ENCODE measurements at places on chromosomes 4 and X.

DNA sequence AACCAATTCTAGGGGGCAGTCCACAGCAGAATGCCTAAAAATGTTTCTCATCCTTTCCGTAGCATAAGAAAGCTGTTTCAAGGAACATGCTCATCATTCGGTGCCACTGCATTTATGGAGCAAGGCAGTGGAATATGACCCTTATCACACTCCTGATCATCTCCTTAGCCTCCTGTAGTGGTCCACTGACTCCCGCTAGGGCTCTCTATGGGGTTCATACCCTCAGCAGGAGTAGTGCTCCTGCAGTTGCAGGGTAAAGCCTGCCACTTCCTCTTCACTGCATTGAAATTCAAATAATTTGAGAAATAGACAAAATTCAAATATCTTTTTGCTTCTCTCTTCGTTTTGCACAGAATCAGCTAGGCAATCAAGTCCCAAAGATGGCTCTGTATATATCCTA lies 107.0 kb downstream of the NDST3 start:
- no peak for DNase-seq

- no peak for DNase-seq
These were observed 38.9 kb downstream of the STARD8 start for GRCh38 chrX:68686097-68686977.

DNA sequence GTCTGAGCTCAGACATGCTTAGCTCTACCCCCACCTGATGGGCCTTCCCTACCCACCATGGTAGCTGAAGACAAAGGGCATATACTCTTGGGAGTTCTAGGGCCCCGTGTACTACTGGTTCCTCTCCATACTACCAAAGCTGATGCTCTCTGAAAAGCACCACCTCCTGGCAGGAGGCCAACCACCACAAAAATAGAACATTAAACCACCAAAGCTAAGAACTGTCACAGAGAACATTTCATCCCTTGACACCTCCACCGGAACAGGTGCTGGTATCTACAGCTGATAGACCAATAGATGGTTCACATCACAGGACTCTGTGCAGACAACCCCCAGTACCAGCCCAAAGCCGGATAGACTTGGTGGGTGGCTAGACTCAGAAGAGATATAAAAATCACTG lies 13.4 kb downstream of the EDA2R start:
- no peak for DNase-seq

DNA sequence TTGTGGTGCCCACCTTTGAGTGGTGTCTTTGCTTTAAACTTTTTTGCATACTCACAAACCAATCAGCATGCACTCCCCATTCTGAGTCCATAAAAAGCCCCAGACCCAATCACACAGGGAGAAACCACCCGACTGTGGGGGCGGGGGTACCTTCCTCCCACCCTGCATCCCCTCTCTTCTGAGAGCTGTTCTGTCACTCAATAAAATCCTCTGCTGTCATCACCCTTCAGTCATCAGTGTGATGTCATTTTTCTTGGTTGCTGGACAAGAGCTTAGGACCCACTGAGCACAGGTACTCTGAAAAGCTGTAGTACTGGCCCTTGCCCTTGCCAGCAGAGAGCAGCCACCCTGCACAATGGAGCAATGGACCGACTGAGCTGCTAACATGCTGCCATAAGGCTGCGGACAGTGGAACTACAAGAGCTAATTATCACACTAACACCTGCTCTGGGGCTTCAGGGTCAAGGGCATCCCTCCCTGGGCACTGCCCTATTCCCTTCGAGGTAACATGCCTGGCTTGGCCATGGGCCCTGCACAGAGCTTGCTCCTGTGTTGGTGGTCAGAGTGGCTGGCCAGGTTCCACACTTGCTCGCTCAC lies 62.9 kb upstream of the PGRMC2 start:
- DNase-seq = no peak

DNA sequence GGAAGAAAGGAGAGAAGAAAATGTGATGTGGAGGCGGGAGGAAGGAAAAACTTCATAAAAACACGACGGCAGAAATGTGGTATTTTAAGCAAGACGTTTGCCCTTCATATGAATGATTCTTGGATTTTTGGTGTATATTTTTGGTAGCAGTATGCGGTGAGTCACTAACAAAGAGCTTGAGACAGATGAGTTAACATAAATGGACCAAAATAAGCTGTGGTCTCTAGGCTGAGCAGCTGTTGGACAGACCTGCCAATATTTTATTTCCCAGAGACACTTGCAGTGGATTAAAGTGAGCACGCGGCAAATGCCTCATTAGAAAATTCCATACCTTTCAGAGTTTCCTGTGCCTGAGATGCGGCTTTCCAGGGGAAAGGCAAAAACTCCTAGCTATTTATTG lies 43.1 kb upstream of the RPS6KA3 start:
- DNase-seq = no peak

GRCh38 chr4:38235354-38235753 lies 275.2 kb downstream of the PTTG2 start:
- DNase-seq = no peak

GRCh38 chrX:140765043-140765784 lies 55.7 kb downstream of the LINC00632 start:
- no peak for DNase-seq

DNA sequence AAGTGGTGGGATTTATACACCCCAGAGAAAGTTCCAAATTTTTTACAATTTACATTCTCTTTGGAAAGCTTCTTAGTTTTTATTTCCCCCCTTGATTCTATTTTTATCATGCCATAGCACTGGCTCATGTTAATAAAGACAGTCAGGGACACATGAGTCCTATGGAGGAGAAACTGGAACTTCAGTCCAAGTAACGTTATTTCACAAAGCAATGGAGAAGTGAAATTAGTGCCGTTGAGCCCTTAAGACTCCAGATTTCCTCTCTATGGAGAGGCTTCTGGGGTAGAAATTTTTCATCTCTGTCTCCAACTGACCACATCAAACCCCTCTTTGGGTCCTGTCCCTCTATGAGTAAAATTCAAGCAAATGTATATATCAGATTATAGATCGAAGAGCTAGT lies 12.8 kb upstream of the TASL start:
- no peak for DNase-seq

DNA sequence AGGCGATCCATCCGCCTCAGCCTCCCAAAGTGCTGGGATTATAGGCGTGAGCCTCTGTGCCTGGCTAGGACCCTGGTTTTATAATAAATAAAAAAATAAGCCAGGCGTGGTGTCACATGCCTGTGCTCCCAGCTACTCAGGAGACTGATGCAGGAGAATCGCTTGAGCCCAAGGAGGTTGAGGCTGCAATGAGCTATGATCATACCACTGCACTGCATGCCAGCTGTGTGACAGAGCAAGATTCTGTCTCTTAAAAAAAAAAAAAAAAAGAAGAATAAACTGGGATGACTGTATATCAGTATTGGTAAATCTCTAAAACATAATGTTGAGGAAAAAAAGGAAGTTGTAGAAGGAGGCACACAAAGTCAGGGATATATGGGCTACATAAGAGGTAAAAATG lies 45.7 kb upstream of the SLC34A2 start:
- DNase-seq = no peak

GRCh38 chrX:131747173-131747572 lies 203.3 kb downstream of the OR13H1 start:
- DNase-seq = no peak

DNA sequence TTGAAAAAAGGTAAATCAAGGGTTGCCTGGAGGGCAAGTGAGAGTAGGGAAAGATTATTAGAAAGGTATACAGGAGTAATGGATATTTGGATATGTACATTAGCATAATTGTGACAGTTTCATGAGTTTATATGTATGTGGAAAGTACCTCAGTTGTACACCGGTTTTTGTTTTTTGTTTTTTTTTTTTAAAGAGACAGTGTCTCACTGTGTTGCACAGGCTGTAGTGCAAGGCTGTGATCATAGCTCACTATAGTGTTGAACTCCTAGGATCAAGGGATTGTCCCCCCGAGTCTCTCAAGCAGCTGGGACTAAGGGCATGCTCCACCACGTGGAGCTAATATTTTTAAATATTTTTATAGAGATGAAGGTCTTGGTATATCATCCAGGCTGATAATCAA lies 15.3 kb upstream of the HPGD start:
- no peak for DNase-seq

- no peak for DNase-seq
These were observed 188.4 kb upstream of the VEGFC start for GRCh38 chr4:176981074-176981473.

- DNase-seq = no peak
These were observed 3.7 kb downstream of the DOCK11 start for GRCh38 chrX:118499295-118499694.

- no peak for DNase-seq
These were observed 42.9 kb downstream of the MOB1B start for GRCh38 chr4:70945046-70945445.

DNA sequence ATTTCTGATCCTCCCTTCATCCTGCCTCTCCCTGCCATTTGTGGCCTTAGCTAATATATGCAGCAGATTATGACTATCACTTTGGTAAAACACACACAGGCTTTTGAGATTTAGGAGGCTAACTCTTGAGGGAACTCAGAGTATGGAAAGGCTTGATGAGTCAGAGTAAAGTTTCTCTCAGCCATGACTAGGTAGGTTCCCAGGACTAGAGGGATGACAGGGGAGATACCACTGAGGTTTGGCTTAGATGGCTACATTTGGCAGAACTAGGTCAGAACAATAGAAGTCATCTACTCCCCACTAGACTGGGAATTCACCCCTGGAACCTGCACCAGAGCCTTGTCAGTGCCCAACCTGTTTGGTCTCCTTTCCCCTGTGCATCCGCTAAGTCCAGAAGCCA lies 585.7 kb downstream of the TLL1 start:
- DNase-seq = no peak

DNA sequence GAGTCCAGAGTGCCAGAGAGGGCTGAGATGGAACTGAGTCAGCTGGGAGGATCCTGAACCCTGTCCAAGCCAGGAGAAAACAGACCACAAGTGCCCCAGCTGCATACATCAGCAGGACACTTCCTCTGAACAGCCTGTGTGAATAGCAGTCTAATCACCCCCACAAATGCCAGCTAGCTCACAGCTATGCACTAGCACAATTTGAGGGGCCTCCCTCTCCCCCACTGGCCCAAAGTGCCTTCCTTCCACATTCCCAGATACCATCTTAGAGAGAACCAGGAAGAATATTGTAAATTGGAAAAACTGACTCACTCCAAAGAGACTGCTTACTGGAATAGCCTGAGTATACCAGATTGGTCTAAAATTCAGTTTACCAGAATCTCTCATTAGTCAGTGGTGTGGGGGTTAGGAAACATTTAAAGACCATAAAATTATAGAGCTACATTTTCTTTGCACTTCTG lies 292.6 kb upstream of the KLF3 start:
- DNase-seq = no peak

GRCh38 chr4:8269535-8270417 lies at the start of gene HTRA3:
Gene HTRA3, plus strand, starts transcription at chr4:8269754. Its CDS starts 215 bp downstream, at chr4:8269969.
- DNase-seq = no peak

GRCh38 chrX:111743316-111743715 lies 62.3 kb downstream of the ALG13 start:
- no peak for DNase-seq

DNA sequence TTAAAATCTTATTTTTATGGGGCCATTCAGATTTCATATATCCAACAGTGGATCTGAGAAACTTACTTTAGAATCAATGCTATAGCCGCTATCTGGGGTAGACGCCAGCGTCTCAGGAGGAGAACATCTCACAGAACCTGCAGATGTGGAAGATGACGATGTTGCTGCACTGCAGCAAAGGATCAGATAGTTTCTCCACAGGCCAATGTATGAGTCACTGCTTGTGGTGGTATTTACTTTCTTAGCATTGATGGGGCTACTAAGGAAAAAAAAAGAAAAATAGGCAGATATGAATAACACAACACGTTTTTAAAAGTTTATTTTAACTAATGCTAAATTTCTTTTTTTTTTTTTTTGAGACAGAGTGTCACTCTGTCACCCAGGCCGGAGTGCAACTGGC lies 85.9 kb downstream of the ZAR1 start:
- no peak for DNase-seq

DNA sequence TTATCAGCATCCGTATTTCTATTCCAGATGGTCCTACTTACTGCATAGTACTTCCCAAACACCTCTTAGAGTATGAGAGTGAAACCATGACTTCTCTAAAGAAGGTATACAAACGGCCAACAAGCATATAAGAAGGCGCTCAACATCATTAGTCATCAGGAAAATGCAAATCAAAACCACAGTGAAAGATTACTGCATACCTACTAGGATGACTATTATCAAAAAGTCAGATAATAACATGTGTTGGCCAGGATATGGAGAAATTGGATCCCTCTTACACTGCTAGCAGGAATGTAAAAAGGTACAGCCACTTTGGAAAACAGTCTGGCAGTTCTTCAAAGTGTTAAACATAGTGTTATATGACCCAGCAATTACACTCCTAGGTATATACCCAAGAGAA lies 215.3 kb upstream of the CXorf66 start:
- no peak for DNase-seq

- no peak for DNase-seq
These were observed 15.5 kb upstream of the TDO2 start for GRCh38 chr4:155887847-155888570.

- no peak for DNase-seq
These were observed 360.4 kb upstream of the GALNT7 start for GRCh38 chr4:172808196-172808595.

- DNase-seq = no peak
These were observed 137.6 kb upstream of the KLF3 start for GRCh38 chr4:38526412-38526811.

DNA sequence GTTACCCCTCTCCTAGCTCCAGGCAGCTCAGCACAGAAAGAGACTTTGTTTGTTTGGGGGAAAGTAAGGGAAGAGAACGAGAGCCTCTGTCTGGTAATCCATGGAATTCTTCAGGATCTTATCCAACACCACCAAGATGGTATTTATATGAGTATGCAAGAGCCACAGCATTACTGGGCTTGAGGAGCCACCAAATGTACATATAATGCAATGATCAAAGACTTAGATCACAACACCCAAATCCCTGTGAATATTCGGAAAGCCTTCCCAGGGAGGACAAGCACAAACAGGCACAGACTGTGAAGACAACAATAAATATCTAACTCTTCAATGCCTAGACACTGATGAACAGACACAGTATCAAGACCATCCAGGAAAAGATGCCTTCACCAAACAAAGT lies 116.6 kb downstream of the UPRT start:
- DNase-seq = no peak

DNA sequence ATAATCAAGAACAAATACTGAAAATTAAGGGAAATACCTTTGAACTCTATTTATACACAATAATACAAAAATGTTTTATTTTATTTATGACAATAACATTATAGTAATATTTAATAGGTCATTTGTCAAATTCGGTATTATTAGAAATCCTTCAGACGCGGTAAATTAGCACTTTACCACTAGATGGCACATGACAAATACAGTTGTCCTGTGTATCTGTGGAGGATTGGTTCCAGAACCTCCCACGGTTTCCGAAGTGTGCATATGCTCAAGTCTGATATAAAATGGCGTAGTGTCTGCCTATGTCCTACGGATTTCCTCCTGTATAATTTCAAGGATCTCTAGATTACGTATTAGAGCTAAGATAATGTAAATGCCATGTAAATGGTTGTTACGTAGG lies 8.1 kb upstream of the LINC00632 start:
- no peak for DNase-seq

GRCh38 chr4:55742655-55743202 lies 76.9 kb upstream of the EXOC1L start:
- no peak for DNase-seq

Data from GM18507 (cell line).